ENCODE measurements at places on chromosomes 5 and 9.

DNA sequence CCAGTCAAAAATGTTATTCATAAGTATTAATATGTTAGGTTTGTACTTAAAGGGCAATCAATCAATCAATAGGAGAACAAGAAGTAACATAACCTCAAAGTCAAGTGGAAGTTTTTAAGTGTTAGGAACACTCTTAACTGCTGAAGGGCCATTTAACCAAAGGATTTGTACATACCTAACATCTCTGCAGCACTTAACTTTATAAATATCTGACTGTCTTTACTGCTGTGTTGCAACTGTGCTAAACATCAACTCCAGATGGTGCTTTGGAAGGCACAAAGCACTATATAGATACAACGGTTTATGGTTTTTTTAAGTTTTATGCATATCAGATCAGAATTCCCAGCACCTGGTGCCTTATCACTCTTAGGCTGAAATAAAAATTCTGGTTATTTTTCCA lies 604.9 kb upstream of the PTGER4 start:
- DNase-seq = no peak

DNA sequence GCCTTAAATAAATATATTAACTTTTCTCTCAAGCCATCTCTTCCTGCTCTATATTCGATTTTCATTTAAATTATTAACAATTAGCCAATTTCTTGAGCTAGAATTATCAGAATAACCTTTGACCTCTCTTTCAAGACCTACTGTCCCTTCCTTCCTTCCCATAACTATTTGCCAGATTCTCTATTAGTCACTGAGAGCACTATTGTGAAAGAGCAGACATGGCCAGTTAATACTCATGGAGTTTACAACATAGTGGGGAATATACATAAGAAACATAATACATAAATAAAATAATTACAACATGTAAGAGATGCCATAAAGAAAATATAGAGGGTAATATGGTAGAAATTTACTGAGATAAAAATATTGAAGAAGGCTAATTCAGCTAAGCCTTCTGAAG lies 72.1 kb upstream of the CHD1 start:
- DNase-seq = no peak

GRCh38 chr9:116697362-116697761 lies 10.3 kb downstream of the TRIM32 start:
- DNase-seq = no peak

DNA sequence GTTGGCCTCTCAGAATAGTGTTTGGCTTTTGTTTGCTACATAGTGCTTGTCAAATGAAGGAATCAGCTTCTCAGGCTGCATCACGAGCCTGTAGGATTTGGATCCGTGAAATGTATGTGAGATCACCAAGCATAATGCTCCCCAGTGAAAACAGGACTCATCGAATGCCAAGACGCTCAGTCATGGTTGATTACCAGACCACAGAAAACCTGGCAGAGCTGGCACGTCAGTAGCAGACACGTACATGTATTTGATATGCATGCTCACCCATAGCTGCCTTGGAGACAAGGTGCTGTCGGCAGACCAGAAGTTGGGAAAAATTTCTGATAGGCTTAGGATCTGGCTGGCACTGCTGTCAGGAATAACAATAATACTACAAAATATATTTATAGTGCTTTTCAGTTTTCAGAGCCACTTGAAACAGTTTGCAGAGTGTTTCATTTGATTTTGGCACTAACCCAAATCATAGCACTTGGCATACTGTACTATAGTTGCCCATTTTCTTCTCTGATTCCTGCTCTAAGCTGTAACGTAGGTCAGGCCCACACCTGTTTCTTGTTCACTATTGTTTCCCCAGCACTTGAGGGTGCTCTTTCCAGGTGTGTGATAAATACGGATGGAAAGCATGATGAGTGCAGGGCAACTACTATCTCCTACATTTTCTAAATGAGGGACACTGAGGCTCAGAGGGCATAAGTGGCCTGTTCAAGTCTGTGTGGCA lies 226.1 kb downstream of the NR3C1 start:
- no peak for DNase-seq

DNA sequence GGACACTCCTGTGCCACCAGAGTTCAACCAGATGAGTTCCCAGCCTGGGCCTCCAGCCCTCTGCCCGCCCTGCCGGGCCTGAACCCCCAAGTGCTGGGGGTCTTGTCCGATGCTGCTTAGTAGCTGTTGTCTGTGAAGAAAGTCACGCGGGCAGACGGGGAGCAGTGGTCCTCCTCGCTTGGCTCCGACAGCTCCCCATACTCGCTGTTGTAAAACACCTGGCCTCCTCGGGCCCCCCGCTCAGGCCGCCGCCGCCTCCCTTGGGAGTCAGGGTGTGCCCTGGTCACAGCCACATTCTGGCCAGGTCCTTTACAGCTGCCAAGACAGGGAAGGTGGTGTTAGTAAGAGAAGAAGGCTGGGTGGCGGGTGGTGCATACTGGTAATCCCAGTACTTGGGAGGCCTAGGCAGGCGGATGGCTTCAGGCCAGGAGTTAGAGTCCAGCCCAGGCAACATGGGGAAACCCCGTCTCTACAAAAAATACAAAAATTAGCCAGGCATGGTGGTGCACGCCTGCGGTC lies 11.8 kb upstream of the SCGB3A1 start:
- DNase-seq = no peak

DNA sequence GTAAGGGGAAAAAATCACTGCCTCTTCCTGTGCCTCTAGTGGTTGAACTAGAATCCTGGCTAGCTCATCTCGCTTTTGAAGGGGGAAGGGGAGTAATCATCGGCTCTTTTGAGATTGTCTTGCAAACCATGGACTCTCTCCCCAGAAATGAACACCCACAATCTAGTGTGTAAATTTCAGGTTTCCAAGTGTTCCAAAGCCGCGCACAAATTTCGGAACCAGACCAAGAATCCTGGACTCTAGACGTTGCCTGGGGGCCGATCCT lies 4.9 kb upstream of the FOXE1 start:
- no peak for DNase-seq

GRCh38 chr5:18329328-18329727 lies 695.1 kb downstream of the TAF11L14 start:
- DNase-seq = no peak

GRCh38 chr5:66529182-66529581 lies 67.0 kb upstream of the MAST4 start:
- DNase-seq = no peak

DNA sequence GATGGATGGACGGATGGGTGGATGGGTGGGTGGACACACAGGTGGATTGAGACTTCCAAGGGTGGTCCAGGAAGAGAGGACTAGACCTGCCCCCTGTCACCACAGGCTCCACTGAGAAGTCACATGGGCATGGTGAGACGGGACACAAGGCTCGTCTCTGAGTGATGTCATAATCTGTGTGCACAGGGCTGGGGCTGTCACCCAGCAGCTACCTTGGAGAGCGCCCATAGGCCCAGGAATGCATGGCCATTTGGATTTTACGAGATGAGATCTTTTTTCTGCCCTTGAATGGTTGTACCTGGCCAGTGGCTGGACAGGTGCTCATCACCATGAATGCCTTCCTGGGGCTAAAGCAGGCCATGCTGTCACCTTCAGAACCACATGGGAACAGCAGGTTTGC lies 3.1 kb downstream of the OLFM1 start:
- no peak for DNase-seq

- no peak for DNase-seq
These were observed 7.8 kb downstream of the PLEKHG4B start for GRCh38 chr5:99815-100214.

DNA sequence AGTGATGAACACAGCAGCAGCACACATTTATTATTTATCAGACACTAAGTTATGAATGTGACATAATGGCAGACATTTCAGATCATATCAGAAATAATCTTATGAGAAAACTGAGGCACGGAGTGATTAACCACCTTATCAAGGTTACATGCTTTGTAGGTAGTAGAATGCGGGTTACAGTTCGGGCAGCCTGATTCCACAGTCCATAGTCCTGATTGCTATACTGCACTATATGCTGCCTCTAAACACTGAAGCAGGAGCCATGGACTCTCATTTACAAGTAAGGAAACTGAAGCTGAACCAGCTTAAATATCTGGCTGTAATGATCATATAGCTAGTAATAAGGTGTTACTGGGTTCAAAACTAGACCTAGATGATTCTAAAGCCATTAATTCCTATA lies 291.3 kb upstream of the ADAMTSL1 start:
- no peak for DNase-seq

GRCh38 chr9:90433398-90433941 lies 209.2 kb downstream of the DIRAS2 start:
- no peak for DNase-seq

GRCh38 chr5:4130819-4131218 lies 535.2 kb downstream of the IRX1 start:
- DNase-seq = no peak

- no peak for DNase-seq
These were observed 48.1 kb upstream of the NKD2 start for GRCh38 chr5:960551-960950.

DNA sequence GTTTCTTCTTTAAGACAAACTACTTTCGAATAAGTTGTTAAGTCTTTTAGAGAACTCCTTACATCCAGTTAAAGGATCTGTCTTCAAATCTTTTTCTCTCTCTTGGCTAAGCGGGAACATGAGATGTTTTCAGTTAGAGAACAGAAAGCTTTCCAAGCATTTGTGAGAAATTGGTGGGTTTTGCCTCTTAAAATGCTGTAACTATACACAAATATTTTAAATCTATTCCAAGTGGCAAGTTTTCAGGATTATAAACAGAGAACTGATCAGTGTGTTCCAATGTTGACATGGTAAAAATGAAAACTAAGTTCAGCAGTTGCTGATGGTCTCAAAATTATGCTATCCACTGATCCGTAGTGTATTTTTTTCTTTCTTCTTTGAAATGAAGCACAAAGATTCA lies 100.4 kb downstream of the EBF1 start:
- DNase-seq = no peak

DNA sequence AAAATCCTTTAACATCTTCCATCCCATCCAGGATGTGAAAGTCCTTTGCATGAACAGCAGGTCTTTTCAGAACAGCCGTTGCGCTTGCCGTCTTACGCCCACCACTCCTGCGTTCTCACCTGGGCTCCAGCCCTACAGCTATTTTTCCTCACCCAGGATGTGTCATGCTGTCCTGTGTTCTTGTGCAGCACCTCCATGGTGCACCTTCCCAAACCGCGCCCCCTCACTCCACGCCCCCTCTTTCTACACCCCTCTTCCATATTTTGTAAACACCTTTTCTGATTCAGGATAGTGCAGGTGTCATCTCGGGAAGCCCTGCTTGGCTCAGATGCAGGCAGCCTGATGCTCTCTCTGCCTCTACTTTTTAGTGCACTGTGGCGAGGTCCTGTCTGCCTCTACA lies 18.4 kb downstream of the CAMK4 start:
- no peak for DNase-seq

DNA sequence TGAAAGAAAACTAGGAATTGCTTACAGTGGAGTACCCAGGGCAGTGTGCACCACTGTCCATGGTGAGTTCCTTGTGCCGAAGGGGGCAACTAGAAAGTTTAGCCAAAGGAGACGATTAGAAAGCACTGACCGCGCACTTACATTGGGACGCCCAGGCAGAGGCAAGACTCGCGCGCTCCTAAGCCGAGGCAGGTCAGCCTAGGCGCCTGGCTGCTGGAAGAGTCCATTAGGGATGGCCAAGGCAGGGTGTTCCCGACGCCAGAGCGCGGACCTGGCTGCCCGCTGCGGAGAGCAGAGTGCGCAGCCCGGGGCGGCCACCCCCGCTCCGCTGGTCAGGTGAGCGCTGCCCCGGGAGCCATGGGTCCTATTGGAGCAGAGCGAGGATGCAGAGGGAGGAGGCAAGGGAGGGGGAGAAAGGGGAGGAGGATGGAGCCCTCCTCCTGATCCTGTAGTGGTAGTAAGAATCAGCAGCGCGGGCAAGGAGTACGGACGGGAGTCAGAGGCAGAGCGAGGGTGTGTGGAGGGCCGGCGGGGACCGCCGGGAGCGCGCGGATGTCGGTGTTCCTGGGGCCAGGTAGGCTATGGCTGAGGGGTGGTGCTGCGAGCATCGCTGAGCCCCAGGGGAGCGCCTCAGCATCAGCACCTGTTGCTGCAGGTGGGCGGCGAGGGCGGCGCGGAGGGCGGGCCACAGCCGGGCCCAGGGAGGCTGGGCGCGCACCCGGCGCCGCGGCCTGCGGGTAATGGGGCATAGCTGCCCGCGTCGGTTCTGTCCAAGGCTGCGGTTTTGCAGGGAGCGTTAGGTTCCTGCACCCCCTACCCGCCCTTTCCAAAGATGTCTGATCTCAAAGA lies at the start of gene ADGRV1:
TSS of gene ADGRV1 (plus strand) at position 454 of the 849 bp plus-strand sequence. CDS start at position 553, 99 bp downstream.
- DNase-seq = no peak

DNA sequence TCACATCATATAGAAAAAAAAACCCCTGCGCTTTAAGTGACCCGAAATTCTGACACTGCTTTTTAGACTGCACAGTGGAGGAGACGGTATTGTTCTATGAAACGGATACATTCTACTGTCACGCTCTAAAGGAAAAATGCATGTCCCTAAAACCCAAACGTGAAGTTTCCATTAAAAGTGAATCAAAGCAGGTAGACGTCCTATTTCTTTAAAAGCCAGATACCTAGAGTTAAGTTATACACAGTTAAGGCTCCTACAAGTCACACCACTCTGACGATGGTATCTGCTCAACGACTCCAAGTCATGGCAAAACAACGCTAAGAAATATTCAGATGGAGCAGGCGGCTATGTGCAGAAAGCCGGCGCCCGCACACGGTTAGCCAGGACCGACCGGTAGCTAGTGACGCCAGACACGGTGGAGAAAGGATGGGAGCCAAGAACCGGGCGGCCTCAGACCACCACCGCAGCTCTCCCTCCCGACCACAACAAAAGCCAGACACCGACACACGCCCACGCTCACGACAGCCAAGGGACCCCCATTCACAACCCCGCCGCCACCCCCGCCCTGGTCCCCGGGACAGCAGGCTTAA lies 734 bp downstream of the SKP1 start:
- DNase-seq = no peak

DNA sequence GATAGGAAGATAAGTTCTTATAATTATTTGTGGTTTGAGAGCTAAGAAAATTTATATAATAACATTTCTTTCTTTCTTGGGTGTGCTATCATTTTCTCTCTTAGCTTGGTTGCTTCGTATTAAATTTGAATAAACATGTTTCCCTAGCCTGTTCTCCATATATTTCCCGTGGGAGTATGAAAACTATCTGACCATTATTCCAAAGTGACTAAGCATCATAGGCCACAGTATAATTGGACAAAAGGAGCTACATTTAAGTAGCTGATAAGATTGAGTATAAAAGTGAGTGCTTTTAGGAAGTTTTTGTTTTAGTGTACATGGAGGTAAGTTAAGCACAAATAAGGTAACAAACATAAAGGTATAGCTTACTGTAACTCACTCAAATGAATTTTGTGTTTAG lies 8.4 kb upstream of the OSMR start:
- DNase-seq = no peak

DNA sequence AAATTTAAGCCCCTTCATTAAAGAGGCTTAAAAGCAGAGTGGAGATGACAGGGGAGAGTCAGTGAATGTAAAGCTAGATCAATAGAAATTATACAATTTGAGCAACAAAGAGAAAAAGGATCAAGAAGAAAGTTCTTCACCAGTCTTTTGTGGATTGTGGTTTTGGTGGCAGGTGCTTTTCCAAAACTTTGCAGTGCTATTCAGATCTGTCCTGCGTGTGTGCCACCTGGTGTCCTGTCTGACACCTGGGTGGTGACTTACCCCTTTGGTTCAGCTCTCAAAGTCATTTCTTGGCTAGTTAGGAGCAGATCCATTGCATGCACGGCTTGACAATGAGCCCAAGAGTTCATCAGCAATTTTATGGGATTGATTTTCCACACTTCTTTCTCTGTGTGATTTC lies 69.4 kb downstream of the SREK1 start:
- no peak for DNase-seq
